Stimulated activated CD8-positive, alpha-beta memory T cell treated with anti-CD3 and anti-CD28 coated beads, Interleukin-12 subunit alpha, Interleukin-12 subunit beta, amount 100 ng/mL, for 1 hour (primary cell): ENCODE measurements at places on chromosomes 7 and 10.

DNA sequence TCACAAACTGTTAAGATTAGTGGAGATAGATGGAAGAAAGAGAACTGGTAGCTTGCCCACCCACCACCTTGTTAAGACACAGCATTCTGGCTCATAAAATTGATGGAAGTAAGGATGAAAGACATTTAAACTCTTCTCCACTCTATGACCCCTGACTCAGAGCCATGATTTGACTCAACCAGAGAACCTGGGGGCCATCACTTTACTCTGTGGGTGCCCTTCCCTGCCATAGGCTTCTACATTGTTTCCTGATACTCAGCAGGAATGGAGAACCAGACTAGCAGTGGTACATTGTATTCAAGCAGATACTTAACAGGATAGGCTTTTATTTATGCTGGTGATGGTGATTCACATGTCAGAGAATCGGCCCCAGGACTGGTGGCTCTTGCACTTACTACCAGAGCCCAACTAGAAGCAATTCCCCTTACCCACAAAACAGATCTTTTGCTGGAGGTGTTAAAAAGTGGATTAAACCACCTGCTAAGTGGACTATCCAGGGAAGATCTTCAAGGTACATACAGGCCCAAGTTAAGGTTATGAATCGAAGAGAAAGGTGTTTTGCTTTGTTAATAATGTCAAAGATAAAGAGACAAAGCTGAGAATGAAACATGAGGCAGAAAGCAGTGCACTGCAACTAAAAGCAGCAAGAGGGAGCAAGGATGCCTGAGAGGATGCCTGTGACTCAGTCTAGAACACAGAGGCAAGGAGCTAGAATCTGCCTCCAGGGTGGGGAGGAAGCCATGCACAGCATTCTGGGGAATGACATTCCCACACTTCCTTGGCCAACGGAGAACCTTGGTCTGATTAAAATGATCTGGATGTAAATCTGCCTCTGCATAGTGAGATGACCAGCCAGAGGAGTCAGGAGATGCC, 36.0 kb upstream of the GLI3 start:
- DNase-seq, result no peak

GRCh38 chr10:72712136-72712535, 20.2 kb downstream of the MCU start:
- no peak for DNase-seq

GRCh38 chr10:100303724-100304319, 17.3 kb upstream of the BLOC1S2 start:
- DNase-seq, result no peak

GRCh38 chr10:22644222-22644621, 70.2 kb downstream of the PIP4K2A start:
- DNase-seq, result no peak

GRCh38 chr10:101226491-101227428, 2.5 kb downstream of the LBX1 start:
- no peak for DNase-seq

DNA sequence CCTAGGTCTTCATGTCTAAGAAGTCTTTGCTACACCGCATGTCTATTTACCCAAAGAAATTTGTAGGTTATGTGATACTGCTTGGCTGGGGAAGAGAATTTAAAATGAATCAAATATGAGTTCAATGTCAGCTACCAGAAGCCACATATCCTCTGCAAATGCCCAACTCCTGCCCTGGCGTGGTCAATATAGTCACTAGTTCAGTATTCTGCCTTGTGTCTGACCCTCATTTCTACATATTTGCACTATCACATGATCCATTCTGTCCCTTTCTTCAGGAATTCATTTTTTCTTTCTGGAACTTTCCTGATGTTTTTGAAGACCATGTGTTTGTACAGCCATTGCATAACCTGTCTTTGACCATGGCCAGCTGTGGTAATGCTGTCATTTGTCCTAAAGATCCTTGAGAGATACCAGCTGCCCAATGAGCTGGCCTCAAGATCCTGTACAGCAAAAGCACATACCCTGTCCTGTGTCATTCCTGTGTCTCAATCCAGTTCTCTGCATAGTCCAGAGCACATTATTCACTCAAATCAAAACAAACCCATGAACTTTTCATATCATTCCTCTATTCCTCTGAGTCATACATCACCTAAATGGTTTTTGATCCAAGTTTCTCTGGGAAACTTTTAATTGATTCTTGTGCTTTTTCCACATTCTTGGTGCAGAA, 524.5 kb downstream of the PARD3 start:
- DNase-seq, result no peak

DNA sequence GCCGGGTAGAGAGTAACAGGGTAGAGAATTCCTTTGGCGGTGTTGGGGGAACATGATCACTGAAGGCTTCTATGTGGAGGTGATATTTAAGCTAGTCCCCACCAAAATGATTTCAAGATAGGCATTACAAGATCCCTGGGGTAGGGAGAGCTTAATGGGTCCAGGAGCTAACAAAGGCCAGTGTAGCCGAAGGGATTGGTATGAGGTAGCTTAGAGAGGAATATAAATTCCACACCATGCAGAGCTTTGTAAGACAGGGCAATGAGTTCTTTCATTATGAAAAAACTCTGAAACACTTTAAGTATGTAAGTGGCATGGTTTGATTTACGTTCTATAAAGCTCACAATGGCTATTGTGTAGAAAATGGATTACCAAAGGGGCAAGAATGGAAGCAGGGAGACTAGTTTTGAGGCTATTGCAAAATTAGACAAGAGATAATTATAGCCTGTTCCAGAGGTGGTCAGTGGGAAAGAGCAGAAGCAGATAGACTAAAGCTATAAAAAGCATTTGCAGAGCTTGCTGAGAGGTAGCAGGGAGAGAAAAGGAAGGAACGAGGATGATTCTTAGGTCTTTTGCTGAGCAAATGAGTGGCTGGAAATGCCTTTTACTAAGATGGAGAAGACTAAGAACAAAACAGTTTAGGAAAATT, 119.7 kb upstream of the SLC25A13 start:
- DNase-seq, result no peak

DNA sequence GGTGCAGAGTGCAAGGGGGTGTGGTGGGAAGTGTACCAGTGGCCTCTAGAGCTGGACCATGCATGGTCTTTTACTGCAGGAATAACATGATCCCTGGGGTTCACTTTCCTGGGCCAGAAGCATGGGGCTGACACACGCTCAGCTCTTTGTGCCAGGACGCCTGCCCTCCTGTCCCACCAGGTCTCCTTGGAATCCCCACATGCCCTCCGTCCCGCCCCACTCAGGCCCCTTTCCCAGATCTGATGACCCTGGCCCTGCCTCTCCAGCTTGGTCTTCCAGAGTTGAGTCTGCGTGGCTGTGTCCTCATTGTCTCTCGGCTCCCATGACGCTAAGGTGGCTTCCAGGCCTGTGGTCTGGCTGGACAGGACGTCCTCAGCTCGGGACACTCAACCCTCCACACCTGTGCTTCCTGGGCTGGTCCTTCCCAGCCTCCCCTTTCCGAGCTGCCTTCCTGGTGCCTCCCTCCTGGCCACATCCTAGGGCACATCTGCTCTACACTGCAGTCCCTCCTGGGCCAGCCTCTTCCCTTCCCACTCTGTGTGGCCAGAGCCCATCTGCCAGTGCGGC, 249.5 kb upstream of the SHH start:
- no peak for DNase-seq

GRCh38 chr7:26309089-26309488, 17.4 kb downstream of the SNX10 start:
- DNase-seq, result no peak

DNA sequence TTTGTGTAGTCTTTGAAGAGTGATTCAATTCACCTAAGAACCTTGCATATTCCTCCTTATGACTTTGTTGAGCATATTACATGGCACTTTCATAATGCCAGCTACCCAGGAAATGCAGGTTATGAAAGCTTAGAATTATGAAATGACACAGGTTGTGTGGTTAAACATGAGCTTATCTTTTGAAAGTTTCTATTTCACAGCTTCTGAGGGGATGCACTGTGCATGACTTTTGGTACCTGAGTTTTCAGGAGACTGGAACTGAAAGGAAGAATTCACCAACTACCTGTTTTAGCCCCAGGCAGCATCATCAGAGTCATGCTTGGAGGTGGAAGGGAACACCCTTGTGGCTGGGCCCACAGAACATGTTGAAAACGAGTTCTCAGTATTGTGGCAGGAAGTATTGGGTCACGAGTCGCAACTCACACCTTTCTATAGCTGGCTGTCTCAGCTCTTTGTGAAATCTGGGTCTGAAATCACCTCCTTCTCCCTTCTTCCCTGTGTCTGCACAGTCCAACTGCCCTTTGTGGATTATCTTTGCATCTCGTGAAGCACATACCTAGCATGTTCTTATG, 228.2 kb downstream of the PTEN start:
- peak; percentile 37 for DNase-seq

DNA sequence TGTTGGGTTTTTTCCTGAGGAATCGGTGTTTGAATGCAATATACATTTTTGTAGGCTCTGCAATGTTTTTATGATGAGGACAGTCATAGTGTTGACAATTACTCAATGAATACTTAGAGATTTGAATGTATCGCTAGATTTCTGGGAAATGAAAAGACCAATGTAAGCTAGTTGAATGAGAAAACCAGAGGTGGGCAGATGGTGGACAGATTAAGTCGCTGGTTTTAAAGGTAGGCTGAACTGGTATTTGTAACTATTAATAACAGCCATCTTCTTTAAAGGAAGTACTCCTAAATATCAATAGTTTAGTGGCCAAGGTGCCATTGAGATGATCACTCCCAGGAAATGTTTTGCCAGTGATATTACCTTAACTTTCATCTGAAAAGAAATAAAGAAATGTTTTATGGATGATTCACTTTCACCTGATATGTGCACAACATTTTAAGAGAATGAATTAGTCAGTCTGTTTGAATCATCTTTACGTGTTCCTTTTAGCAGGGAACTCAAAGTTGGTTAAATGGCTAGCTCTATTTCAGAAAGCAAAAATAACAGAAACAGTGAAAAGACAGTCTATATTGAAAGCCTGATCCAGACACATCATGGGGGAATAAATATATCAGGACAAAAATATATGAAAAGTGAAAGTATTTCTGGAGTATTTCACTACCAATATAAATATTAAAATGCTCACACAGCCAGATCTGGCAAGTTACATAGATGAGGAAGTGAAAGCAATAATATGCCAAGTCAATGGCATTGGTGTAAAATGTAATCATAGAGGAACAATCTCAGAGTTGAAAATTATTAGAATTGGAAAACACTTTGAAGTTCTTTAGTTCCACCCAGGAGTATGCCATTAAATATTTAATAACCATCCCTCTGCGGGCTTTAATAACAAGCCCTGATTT, 20.7 kb downstream of the MET start:
- DNase-seq, result no peak

- no peak for DNase-seq
These were observed 107.4 kb downstream of the WDFY4 start for GRCh38 chr10:48792121-48792520.

GRCh38 chr10:18400201-18400905, 251.0 kb downstream of the NSUN6 start:
- DNase-seq, result no peak

- no peak for DNase-seq
These were observed 260.9 kb upstream of the FZD8 start for GRCh38 chr10:35903021-35903420.

DNA sequence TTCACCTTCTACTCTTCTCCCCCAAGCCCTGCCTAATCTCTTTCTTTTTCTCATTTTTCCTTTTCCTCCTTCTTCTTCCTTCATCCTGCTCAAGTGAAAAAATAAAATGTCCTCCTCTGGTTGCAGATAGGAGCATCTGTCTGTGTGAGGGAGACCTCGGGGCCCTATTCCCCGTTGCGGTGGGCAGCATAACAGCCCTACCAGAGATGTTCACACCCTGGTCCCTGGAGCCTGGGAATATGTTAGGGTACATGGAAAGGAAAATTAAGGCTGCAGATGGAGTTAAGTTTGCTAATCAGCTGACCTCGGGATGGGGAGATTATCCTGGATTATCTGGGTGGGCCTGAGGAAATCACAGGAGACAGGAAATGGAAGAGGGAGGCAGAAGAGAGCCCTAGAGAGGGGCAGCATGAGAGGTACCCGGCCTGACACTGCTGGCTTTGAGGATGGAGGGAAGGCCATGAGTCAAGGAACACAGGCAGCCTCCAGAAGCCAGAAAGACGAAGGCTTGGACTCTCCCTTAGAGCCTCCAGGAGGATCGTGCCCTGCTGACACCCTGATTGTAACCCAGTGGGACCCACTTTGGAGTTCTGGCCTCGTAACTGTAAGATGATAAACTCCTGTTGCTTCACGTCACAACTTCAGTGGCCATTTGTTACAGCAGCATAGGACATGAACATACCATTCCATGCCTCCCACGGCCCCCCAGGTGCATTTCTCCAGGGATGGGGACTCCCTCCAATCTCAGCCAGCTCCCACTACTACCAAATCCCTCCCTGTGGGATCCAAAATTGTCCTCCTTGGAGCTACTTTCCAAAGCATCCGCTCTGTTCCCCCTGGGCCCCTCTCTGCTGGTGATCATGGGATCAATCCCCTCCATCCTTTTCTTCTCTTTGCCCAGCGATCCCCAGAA, 39.0 kb upstream of the ZMIZ1 start:
- DNase-seq, result no peak

DNA sequence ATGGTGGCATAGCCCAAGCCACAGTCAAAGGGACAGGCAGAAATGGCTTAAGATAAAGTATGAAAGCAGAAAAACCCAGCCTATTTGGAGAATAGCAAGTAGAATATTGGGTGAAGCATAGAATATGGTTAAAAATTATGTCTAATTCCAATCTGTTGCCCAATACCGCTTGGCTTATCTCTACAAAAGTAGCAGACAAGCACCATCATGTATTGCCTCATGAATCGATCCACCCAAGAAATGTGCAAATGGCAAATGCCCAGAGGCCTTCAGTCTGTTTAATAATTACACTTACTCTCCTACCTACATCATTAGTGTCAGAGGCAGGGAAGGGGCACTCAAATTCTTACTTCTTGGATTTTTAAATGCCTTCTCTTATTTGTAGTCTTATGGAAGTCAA, 130.9 kb upstream of the ADAM12 start:
- no peak for DNase-seq

GRCh38 chr10:128062331-128062880, 63.8 kb downstream of the MKI67 start:
- DNase-seq, result no peak

GRCh38 chr10:121609426-121610380, 11.5 kb upstream of the FGFR2 start:
- no peak for DNase-seq

DNA sequence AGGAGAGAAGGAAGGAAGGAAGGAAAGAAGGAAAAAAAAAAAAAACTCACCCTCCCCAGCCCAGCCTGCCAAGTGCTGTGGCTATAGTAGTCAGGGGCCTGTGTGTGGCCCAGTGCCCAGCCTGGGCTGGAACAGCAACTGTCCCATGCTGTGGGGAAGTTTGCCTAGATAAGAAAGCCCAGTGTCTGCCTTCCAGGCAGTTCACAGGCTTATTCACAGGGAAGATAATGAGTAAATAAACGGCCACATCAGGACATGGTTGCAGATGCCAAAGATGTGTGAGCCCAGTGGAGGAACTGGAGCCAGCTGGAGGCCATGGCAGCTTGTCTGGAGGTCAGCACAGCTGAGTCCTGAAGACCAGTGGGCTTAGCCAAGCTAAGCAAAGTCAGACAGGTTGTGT, 132.4 kb upstream of the FOXK1 start:
- no peak for DNase-seq

DNA sequence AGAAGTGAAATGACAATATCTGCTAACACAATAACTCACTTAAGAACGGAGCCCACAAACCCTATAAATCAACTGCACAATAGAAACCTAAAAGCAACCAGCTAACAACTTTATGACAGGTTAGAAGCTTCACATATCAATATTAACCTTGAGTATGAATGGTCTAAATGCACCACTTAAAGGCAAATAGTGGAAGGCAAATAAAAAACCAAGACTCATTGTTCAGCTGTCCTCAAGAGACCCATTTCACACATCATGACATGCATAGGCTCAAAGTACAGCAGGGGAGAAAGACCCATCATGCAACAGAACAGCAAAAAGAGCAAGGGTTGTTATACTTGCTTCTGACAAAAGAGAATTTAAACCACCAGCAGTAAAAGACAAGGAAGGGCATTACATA, 46.8 kb downstream of the CDC14C start:
- no peak for DNase-seq
